T-cell (primary cell): ENCODE measurements at places on chromosomes 5 and 9.
A peak's percentile ranks its signal among the peaks of the same experiment; 100 is the strongest.

- DNase-seq = no peak
These were observed 198.8 kb downstream of the MAPKAP1 start for GRCh38 chr9:125508249-125508648.

- no peak for DNase-seq
These were observed 183.5 kb downstream of the LURAP1L start for GRCh38 chr9:12958279-12958678.

DNA sequence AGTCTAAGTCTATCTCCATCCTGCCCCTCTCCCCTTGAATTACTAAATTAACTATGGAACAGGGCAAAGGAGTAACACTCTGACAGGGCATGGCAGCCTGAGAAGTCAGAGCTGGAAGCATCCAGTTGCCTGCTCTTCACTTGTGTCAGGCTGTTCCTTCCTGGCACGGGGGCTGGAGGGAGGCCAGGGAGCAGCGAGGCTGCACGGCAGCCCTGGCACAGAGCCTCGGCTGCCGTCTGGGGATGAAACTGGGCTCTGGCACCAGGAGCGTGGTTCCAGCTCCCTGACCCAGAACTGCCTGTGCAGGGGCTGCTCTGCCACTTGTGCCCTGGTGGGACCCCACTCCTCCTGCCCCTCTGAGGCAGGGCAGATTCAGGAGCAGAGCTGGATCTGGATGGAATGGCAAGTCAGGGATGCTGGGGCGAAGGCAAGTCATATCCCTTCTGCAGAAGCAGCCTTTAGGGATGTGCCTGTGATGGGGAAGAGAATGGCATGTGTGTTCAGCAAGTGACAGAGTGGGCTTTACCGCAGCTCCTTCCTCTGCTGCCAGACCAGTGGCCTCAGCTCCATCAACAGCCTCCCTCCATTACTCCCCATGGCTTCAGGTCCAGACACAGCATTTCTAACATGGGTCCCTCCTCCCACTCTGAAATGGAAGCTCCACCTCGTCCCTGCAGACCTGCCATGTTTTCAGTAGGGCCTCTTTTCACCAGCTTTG lies 42.2 kb upstream of the PDE8B start:
- DNase-seq = no peak

DNA sequence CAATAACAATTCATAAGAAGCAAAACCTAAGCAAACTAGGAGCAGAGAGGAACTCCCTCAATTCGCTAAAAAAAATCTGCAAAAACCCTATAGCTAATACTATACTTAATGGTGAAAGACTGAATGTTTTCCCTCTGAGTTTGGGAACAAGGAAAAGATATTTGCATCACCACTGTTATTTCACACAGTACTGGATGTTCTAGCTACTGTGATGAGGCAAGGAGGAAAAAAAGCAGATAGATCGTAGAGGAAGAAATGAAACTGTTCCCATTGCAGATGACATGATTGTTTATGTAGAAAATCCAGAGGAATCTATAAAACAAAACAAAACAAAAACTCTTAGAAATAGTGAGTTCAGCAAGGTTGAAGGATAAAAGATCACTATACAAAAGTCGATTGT lies 116.7 kb downstream of the PHF2 start:
- DNase-seq = no peak

- DNase-seq = no peak
These were observed 98.1 kb upstream of the TAF11L2 start for GRCh38 chr5:17399931-17400330.

GRCh38 chr5:4019009-4019769 lies 423.6 kb downstream of the IRX1 start:
- no peak for DNase-seq

GRCh38 chr9:134717924-134718645 lies 76.5 kb downstream of the COL5A1 start:
- DNase-seq = no peak

DNA sequence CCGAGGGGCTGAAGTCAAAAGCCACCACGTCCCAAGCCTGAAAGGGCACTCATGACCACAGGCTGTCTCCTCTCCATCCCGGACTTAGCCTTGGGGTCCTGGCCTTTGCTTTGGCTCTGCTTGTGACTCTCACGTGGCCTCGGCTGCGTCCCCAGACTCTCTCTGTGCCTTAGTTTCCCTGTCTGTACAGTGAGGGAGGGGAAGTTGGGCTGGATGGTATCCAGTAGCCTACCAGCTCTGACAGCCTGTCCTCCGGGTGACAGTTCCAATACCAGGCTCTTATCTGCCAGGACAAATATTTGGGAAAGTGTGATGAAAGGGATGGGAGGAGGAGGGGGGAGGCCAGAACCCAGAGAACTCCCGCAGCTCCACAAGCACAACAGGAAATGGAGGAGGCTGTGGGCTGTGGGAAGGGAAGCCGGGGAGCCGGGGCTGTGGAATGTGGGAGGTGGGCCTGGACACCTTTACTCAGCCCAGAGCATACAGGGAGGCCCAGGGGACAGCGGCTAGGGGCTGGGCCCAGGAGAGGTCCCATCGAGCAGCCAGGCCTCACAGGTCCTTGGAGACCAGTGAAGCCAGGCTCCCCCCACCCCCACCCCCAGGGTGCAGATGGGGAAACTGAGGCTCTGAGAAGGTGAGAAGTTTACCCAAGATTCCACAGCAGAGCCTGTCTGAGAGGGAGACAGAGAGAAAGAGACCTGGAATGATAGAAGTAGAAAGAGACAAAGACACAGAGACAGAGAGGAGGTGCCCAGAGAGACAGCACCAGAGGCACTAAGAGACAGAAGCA lies 18.3 kb downstream of the PDGFRB start:
- no peak for DNase-seq

GRCh38 chr9:132507670-132508469 lies 74.5 kb upstream of the BARHL1 start:
- DNase-seq = peak; percentile 52
